T-helper 1 cell (primary cell): ENCODE measurements at places on chromosomes 16 and 17.

GRCh38 chr17:55320594-55321426 is 56.0 kb downstream of the HLF start:
- DNase-seq: no peak

GRCh38 chr16:46828943-46829342 is 2.0 kb downstream of the C16orf87 start:
- DNase-seq: no peak

- no peak for DNase-seq
Observed at GRCh38 chr17:8482546-8482945, 46.9 kb downstream of the NDEL1 start.

- no peak for DNase-seq
Observed at GRCh38 chr17:63460018-63460417, 13.9 kb upstream of the CYB561 start.

DNA sequence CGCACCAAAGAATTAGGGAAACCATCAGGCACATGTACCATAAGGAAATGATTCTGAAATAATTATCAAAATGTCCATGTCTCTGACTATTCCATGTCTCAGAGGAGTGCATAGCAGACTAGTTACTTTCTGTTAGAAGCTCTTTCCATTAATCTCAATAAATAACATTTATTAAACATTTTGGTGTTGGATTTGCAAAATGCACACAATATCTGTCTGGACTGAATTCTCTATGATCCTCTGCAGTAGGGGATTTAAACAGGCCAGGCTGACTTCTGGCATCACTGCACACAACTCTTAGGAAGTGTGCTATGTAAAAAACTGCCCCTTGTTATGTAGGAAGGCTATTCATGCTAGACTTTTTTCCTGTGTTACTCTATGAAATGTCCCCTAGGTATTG is 283.3 kb upstream of the CDH5 start:
- DNase-seq: no peak

DNA sequence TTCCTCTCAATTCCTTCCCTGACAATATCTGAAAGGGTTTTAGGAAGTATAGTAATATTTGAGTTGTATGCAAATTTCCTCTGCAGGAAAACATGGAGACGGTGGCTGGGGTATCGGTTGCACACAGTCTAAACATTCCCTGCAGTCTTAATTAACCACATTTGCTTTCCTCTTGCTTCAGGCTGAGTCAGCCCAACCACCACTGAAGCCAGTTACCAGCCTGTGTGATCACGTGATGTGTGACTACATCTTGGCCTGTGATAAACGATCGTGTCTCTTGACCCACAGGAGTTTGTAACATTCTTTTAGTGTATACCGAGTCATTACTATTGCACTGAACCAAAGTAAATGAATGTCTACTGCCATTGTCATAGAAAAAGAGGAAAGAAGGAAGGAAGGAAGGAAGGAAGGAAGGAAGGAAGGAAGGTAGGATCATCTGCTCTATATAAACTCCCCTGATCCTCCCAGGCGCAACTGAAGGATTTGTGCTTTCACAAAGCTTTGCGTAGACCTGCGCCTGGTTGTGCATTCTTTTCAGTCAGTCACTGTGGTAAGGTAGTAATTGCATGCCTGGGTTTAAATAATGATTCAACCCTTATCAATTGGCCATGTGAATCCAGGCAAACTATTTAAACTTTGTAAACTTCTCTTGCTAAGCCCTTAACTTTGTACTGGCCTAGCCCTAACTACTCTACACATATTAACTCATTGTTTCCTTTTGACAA is 280.6 kb upstream of the SALL1 start:
- DNase-seq: no peak

GRCh38 chr17:33811984-33812577 is 443.0 kb upstream of the CCL2 start:
- no peak for DNase-seq

DNA sequence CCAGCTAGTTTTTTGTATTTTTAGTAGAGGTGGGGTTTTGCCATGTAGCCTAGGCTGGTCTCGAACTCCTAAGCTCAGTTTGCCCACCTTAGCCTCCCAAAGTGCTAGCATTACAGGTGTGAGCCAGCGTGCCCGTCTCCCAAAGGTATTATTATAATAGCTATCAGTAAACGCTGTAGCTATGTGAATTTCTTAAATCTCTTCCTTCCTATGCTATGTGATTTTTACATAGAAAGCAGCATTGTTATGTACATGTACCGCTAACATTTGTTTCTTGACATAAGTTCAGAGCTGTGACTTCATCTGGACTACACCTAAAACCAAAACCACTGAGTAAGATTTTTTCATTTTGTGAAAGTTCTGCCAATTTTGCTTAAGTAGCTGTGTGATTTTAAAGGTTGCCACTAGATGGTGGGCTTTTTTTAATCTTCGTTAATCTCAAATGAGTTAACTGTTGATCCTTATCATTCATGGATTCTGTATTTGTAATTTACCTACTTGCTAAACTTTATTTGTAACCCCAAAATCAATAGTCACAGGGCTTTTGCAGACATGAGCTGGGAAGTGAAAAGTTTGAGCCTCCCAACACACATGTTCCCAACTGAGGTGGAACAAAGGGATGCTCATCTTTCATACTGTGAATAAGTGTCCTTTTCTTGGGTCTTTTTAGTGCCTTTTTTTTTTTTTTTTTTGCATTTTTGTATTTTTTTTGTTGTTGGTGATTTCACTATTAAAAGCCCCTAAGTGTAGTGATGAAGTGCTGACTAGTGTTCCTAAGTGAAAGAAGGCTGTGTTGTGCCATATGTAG is 21.9 kb downstream of the PRKAR1A start:
- DNase-seq: no peak

GRCh38 chr16:49563666-49564065 is 190.1 kb downstream of the C16orf78 start:
- no peak for DNase-seq

- DNase-seq: no peak
Observed at GRCh38 chr17:2197271-2197670, 106.3 kb downstream of the SMG6 start.

GRCh38 chr16:26795184-26795583 is 271.5 kb upstream of the C16orf82 start:
- DNase-seq: no peak

DNA sequence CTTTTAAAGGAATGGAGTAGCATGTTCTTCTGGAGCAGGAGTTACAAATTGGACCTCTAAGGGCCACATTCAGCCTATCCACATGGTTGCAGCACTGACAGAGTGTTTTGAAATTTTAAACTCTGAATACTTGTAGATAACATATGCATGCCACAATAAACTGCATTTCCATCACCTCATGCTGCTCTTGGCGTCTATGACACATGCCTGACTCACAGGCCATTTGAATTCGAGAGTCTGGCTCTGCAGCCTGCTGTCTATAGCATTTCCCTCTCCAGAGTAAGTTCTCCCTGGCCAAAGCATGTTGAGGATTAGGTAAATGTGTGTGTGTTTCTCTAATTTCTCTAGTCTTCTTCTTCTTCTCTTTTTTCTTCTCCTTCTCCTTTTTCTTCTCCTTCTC is 28.7 kb upstream of the MYOCD start:
- DNase-seq: no peak

GRCh38 chr16:10936272-10936984 is 5.8 kb downstream of the DEXI start:
- no peak for DNase-seq

DNA sequence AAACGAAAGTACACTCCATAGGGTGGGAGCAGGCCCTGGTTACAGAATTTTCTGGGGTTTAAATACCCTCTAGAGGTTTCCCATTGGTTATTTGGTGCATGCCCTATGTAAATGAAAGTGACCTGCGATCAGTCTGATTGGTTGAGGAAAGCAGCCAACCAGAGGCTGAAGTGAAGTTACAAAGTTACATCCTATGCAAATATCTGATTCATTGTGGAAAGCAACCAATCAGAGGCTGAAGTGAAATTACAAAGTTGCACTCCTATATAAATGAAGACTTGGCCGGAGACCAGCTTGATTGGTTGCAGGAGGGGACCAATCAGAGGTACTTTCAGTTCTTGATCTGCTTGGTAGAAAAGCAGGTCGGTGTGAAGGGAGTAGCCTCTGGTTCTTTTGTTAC is 24.4 kb downstream of the NAA60 start:
- DNase-seq: no peak

- DNase-seq: no peak
Observed at GRCh38 chr16:91484-91883, 13.5 kb downstream of the MPG start.

DNA sequence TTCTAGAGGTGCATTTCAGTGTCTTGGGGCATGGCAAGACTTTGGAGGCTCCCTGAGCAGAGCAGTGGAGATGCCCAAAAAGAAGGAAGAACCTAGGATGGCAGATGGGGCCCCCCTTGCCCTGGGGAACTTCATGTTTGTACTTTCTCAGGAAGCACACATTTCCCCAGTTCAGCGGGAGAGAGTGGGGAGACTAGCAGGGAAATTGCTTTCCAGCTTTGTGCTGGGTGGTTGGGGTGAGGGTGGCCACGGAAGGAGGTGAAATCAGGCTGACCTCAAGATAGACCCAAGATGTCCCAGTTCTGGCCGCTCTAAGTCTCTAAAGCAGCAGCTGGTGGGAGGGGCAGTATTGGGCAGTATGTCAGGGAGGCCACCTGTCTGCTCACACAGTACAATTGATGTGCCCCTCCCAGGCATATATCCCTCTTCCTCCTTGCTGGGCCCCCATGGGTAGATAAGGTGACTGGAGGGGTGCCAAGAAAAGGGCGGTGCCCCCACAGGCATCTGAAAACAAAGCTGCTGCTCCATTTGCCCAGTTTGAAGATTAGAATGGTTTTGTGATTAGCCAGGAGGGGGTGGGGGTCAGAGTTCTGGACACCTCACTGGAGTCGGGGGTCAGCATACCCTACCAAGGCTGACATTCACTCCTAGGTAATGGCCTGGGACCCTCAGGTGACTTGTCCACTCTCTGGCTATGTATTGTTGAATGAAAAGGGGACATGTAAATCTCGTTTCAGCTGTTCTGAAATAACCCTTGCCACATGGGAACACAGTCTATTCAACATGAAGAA is 17.1 kb upstream of the NAGLU start:
- no peak for DNase-seq

GRCh38 chr16:30561089-30561816 is 3.1 kb upstream of the ZNF764 start:
- DNase-seq: no peak

DNA sequence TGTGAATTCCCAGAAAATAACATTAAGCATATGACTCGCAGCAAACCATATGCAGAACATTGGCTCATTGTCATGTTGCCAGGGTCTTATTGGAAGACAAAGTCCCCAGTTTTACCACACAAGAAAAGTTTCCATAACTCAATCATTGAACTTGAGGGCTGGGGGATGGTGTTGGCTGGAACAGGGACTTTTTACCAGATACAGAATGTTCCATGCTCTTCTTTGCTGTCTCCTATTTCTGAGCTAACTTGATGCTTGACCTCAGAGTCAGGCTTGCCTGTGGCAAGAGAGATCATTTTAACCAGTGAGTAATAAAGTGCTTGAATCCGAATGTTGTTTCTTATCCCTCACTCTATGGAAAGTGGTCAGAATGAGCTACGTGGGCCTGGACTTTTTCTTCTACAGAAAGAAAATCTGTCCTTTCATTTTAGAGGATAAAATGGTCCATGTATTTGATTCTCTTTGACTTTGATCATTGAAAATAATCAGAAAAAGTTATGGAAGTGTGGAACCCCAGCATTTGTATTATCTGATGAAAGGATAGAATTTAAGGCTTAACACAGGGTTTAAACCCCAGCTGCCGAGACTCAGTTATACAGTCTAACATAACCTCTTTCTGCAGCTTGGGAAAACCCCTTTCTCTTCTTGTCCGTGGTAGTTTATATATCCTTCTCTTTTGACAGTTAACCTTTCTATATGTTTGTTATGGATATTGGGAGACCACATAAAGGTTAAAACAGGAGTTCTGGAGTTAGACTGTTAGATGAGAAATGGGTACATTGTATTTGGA is 67.0 kb downstream of the TUBD1 start:
- no peak for DNase-seq

- DNase-seq: peak; percentile 22
Observed at GRCh38 chr16:89093602-89094251, at the start of gene ACSF3. Gene ACSF3 (plus strand): TSS chr16:89093852. CDS start chr16:89100682, 6,830 bp downstream.

DNA sequence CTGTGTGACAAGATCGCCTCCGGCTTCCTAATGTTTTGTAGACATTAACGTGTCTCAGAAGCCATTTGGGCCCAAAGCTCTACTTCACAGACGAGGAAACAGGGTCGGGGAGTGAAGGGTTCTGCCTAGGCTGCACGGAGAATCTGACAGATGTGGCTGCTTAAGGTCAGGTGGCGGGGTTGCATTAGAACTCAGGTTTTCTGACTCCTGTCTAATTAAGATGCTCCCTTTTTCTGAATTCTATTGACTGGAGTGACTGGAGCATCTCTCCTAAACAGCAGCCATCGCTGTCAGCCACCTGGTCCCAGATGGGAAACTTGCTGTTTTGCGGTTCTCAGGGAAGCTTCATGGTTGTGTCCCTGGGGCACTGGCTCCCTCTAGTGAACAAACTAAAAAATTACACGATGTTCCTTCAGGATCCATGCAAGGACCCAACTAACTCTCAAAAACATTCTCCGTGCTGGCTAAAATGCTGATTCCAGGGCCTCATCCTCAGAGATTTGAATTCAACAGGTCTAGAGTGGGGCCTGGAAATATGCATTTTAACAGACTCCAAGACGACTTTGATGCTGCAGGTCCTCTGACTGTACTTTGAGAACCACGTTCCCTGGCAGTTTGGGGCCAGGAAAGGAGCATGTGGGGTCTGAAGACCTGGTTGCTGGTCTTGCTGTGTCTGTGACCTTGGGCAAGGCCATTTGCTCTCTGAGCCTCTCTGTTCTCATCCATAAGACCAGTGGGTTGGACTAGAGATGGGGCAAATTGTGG is 117.4 kb downstream of the IRF8 start:
- no peak for DNase-seq
